ENCODE measurements at places on chromosomes 11 and 22. TPM values are rescaled to one million over a fixed set of nuclear protein-coding genes. Genes with fewer than 3 reads are reported as not detected.

The NPAS4 gene
- total RNA-seq, result not detected

The C11orf86 gene
- total RNA-seq, result not detected

The CHRM1 gene
- not detected for total RNA-seq

The ZFTA gene
- 5.4 TPM for total RNA-seq

The CACNA1I gene
- not detected for total RNA-seq

Data from foreskin keratinocyte (primary cell).